ENCODE measurements at places on chromosomes 3 and 15.
A peak's percentile ranks its signal among the peaks of the same experiment; 100 is the strongest.

DNA sequence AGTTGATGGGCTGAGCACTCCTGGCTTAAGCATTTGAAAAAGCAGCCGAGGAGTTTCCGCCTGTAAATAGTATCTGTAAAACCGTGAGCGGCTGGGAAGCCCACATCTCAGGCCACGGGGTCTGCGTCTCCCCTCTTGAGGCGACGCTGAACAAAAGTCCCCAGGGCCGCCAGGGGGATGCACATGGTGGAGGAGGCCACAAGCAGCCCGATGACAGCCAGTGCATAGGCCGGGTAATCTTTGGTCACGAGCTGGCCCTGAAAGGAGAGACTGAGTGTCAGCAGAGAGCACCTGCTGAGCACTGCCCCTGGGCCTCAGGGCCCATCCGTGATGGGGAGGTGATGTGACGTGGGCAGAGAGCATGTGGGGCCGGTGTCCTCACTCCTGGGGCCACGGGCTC lies 37.5 kb downstream of the SLC6A20 start:
- DNase-seq = no peak

DNA sequence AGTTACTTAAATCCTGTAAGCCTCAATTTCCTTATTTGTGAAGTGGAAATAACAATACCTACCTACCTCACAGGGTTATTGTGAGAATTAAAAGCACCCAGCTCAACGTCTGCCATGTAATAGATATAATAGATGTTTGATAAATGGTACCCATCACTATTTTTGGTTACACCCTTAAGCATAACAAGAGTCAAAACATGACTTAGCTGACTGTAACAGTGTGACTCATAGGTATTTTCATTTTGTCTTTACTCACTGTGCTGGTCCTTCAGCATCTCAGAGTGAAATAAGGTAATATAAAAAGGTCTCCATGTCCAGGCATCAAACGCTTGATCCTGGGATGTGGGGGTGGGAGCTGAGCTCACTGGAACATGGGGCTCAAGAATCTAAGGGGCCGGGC lies 3.1 kb downstream of the CPLX3 start:
- no peak for DNase-seq

GRCh38 chr3:179438841-179439240 lies 12.4 kb downstream of the GNB4 start:
- DNase-seq = no peak

GRCh38 chr3:178703268-178703975 lies 167.2 kb downstream of the KCNMB2 start:
- no peak for DNase-seq

GRCh38 chr3:82229397-82229796 lies 468.0 kb upstream of the GBE1 start:
- no peak for DNase-seq

- DNase-seq = no peak
These were observed 22.7 kb downstream of the IRAK2 start for GRCh38 chr3:10187290-10187876.

- DNase-seq = no peak
These were observed 16.1 kb upstream of the TFG start for GRCh38 chr3:100693225-100693624.

GRCh38 chr3:133547432-133548041 lies 25.9 kb upstream of the CDV3 start:
- DNase-seq = no peak

DNA sequence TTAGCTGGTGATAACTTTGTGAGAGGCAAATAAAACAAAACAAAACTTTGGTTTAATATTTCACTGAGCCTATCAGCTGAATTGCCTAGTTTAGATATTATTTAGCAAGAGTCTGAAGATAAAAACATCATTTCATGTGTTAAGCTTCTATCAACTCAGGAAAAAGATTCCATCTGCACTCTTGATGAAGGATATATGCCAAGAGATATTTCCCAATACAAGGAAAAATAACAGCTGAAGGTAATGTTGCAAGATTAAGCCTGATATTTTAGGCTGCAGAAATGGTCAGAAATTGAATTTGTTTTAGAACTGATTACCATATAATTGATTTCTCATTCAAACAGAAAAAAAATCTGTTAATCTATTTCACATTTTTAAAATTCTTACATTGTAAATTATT lies 77.2 kb upstream of the SLITRK3 start:
- no peak for DNase-seq

GRCh38 chr3:187777331-187777941 lies 32.2 kb upstream of the BCL6 start:
- peak; percentile 40 for DNase-seq

GRCh38 chr15:78625606-78626280 lies 4.9 kb upstream of the CHRNA3 start:
- DNase-seq = no peak

DNA sequence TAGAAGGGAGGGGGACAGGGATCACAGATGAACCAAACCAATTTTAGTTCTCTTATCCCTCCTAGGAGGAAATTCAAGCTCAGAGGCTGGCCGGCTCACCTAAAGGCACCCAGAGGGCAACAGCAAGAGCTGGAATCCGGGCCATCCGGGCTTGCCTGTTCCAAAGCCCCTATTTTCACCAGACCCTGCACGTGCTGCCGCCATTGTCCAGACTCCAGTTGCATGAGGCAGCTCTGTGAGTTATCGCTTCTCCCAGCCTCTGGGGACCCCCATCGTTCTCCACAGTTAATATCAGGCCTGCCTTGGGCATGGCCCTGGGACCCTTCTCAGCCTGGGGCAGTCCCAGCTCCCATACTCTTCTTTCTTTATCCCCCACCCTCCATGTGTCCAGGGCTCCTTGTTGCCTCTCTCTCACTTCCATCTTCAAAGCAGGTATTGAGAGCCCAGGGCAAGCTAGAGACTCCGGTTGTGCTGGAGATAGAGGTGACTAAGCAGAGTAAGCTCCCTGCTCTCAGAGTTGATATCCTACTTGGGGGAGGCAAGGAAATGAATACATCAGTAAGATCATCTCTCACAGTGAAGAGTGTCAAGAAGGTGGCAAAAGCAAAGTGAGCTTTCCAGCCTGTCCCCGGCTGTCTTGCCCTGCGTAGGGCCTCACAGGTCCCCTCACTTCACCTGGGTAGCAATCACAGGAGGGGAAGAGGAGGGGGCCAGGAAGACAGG lies 322.8 kb downstream of the UACA start:
- no peak for DNase-seq

DNA sequence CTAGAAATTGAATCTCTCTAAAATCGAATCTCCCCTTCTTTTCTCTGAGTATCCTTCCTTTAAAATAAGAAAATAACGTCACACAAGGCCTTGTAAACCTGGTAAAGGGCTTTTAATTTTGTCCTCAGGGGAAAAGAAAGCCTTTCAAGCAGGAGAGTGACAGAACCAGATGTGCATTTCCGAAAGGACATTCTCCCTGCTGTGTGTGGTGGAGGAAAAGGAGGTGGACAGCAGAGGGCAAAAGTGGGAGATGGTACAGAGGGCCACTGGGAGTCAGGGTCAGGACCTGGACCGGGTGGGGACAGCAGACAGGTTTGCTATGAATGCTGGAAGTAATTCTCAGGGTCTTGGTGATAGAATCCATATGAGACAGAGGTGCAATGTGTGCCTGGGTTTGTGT lies 127.6 kb downstream of the RORA start:
- DNase-seq = no peak

- DNase-seq = no peak
These were observed 43.0 kb upstream of the MYRIP start for GRCh38 chr3:39766433-39766832.

DNA sequence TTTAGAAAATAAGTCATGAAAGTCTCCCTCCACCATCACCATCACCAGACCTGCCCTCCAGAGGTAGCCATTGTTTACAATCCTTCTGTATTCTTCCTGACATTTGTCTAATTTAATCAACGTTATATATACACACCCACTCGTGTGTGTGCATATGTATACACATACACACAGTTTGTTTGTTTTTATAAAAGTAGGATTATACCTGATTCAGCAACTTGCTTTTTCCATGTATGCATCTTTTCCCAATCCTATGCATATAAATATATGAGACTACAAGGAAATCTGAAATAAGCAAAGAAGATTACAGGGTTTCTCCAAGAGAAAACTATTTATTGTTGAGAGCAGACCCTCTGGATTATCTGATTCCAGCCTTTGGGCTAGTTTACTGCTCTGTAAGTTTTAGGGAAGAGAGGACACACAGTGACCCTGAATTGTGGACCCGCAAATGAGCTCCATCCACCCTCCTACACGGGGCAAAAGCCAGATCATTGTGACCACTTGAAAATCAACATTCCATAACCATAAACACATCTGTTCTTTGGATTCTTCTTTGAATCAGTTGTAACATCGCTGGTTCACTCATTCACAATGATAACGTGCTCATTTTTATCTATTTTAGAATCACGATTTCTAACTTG lies 104.3 kb downstream of the CPN2 start:
- DNase-seq = no peak

DNA sequence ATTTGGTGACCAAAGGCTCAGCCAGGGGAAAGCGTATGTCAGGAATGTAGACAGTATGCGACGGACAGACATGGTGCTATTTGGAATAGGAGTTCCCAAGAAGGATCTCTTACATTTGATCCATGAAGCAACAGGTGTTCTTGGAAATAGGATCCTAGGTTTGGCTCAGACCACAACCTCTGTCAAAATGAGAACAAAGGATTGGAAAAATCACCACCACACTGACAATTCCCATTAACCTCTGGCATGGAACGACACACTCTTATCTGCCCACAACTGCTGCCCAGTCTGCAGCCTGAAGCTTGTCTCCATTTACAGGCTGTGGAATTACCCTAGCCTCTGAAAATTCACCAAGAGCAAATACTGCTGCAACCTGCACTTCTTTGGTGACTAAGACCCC lies 33.6 kb upstream of the LRRN1 start:
- no peak for DNase-seq

DNA sequence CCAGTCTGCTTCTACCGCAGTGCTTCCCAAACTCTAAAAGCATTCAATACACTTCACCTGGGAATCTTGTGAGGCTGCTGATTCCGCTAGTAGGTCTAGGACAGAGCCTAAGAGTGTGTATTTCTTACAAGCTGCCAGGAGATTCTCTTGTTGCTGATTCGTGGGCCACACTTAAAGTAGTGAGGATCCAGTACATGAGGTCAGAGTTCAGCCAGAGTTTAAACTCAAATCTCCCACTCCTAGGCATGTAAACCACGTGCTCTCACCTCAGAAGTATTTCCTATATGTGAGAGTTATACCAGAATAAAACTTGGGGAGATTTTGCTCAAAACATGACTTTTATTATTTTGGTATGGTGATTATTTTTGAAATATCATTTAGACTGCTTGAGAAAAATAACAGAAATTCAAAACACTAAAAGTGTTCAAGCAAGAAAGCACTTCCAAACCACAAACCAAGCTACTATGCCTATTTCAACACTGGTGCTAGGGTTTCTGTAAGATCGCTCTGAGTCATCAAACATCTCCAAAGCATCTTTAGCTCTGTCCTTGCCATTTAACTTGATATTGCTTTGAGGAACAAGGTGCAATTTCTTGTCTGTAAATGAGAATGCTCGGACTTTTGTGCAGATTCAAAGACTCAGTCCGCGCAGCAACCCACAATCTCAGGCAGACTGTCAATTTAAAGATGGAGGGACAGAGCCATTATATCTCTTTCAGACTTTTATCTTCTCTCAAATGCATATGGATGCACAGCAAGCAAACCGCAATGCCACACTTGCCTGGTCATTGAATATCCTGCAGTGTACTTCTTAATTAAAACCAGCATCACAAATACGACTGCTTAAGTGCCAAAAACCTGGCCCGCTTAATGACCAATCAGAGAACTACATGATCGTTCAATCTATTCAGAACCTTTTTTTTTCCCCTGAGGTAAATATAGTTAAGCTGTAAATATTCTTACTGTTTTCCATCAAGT lies 59.8 kb downstream of the AGTR1 start:
- DNase-seq = no peak

DNA sequence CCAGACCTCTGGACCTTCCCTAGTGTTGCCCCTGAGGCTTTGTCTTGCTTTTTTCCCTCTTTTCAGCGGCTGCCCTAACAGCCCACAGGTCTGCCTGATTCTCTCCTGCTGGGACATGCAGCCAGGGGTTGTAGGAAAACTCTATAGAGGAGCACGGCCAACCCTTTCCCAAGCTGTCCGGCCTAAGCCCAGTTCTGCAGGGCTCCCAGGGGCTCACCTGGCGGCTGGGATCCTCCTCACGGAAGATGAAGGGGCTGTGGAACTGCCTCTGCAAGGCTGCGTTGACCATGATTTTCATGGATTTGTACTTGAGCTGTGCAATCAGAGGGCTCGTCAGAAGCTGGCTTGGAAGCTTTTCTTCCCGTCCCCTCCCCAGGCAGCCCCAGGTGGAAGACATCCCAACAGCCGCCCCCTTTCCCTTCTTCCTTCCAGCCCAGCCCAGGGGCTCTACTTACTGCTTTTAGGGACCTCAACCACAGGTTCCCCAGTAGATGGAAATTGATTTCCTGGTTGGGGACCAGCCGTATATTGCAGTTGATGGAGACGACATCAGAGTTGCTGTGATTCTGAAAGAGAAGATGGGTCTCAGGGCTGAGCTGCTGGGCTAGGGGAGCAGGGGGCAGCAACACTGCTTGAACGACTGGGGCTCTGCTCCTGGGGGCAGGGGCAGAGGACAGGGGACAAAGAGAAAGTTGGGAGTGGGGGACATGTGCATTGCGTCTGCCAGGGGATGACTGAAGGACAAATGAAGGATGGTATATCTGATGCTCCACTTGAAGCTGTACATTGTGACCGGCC lies 29.8 kb downstream of the FEM1B start:
- DNase-seq = no peak

- DNase-seq = no peak
These were observed 63.2 kb upstream of the RAD18 start for GRCh38 chr3:9026320-9027045.

GRCh38 chr15:39127925-39128617 lies 452.8 kb upstream of the THBS1 start:
- DNase-seq = no peak

DNA sequence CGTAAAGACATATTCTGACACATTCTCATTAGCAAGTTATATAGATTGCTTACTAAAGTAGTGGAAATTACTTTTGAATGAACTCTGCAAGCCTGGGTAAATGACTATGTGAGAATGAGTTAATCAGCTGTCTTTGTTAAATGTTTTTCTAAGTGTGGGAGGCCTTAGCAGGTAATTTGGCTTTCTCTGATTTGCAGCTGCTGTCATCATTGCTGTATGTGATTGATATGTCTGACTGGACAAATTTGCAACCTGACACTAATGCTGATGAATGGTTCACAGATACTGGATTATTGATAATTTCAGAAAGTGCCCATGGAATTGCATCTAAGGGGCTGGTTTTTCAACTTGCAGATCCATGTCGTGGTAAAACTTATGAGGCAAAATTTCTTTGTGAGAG lies 372.2 kb upstream of the SGO1 start:
- DNase-seq = no peak

DNA sequence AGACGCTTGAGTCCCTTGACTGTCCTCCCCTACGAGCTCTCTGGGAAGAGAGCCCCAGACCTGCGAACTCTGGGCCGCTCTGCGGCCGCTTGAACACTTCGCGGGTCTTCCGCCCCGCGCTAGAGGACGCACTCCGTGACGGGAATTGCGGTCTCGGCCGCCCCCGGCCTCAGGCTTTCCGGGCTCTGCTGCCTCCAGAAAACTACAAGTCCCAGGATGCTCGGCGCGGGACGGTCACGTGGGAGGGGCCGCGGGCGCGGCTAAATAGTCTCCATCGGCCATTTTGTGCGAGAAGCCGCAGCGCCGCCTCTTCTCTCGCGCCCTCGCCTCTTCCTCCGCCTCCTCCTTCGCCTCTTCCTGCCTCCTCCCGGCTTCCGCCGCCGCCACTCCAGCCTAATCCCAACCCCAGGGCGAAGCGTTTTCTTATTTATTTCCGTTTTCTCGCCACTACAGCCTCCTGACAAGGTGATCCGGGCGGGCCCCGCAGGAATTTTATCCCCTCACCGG lies at the start of gene EIF1B:
Gene EIF1B, plus strand, starts transcription at position 290 of the 507 bp plus-strand sequence. CDS start 235 bp downstream, outside the sequence.
- DNase-seq = peak; percentile 97

GRCh38 chr3:193909387-193909786 lies 226.6 kb upstream of the HES1 start:
- no peak for DNase-seq

Data from globus pallidus (tissue), 1 donor.